ENCODE measurements at places on chromosomes 4 and X.

DNA sequence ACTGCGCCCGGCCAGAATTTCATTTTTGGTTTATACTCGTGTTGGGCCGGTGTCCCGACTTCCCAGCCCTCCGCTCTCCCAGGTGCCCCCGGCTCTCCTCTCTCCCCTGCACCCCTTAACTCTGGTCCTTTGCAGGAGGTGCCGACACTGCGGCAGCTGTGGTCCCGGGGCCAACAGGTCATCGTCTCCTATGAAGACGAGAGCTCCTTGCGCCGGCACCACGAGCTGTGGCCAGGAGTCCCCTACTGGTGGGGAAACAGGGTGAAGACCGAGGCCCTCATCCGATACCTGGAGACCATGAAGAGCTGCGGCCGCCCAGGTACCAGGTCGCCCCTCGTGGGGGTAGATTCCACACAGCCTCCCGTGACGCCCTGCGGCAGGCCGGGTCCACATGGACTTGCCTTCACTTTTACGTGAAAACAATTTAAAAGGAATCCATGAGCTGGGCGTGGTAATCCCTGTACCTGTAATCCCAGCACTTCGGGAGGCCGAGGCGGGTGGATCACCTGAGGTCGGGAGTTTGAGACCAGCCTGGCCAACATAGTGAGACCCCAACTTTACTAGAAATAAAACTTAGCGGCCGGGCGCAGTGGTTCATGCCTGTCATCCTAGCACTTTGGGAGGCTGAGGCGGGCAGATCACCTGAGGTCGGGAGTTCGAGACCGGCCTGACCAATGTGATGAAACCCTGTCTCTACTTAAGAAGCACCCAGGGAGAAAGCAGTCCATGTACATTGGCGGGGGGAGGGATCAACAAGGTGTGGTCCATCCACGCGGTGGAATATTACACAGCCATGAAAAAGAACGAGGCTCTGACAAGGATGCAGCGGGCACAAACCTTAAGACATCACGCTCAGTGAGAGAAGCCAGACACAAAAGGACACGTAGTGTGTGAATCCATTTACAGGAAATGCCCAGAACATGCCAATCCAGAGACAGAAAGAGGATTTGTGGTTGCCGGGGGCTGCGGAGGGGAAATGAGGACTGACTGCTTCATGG is 12.0 kb downstream of the PLCXD1 start:
- DNase-seq = no peak

- DNase-seq = no peak
These were observed 484.2 kb upstream of the HS3ST1 start for GRCh38 chr4:11912886-11913285.

DNA sequence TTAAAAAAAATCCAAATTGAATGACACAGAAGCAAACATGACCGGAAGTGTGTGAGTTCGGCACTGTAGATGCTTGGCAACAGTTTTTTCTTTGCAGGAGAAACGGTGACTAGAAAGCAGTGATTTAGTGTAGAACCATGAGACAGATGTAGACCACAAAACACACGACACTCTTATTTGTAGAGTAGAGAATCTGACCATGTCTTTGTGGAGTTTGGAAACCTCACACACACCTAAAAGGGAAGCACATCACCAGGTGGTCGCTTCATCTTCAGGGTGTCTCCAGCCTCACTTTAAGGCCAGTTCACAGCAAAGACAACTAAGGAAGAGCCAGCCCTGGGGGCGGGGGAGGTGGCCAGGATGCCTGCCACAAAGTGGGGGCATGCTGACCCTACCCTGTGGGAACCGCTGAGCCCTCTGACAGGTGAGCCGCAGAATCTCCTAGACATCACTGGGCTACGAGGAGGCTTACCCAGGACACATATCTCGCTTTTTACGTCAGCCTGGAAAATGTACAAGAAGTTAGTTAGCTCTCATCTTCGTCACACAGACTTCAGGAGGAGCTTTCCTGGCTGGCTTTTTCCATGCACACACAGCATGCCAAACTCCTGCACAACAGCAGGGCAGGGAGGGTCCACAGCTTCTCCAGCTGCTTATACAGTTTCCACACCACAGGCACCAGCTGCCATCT is 64.4 kb upstream of the PDLIM3 start:
- no peak for DNase-seq

GRCh38 chrX:49177338-49177833 is 5.7 kb downstream of the PLP2 start:
- no peak for DNase-seq

GRCh38 chrX:48956728-48957414 is 536 bp downstream of the OTUD5 start:
- peak; percentile 31 for DNase-seq

Measured in ELR (cell line).